GM23248 (cell line): ENCODE measurements at places on chromosomes 12 and 14. TPM values are rescaled to one million over a fixed set of nuclear protein-coding genes. Genes with fewer than 3 reads are reported as not detected.

PMEL gene
- total RNA-seq = 0.13 and 2.3 TPM in 2 replicates

GRCh38 chr14:104746071-104746545 lies 6.8 kb upstream of the SIVA1 start:
- H3K4me1 ChIP-seq = peaks cover 45% of the 10 kb centered on the region
- DNase-seq = no peak
- no peaks in the 10 kb centered on the region for H3K36me3 ChIP-seq
- H3K27ac ChIP-seq = peak overlapping the region; percentile 73

GRCh38 chr14:24130380-24130716 lies at the start of gene FITM1:
Gene FITM1, plus strand, starts transcription at chr14:24130659. Its CDS starts 905 bp downstream, at chr14:24131564.
- H3K36me3 ChIP-seq = no peaks in the 10 kb centered on the region
- no peaks in the 10 kb centered on the region; the same call in 1 of the 2 replicates for H3K4me1 ChIP-seq
- DNase-seq = no peak
- H3K4me3 ChIP-seq = no peak within 1 kb of the TSS
- H3K27ac ChIP-seq = no peak within 1 kb of the TSS

DNA sequence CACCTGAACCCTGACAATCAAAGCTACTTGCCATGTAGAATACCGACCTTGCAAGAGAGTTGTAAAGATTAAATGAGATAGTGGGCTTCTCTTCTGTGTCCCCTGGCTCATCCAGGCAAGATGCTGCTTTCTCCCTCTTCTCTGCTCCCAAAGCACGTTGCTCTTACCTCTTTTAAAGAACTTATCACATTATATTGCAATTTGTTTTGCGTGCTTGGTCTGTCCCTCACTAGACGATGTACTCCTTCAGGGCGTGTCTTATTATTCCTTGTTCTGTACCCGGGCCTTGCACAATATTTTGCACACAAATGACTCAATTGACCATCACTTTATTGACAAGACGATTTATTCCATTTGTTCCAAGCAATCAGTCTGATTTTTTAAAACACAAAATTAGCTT lies 3.3 kb downstream of the DCN start:
- peak overlapping the region; percentile 63 for H3K27ac ChIP-seq
- peaks cover 65% of the 10 kb centered on the region for H3K4me1 ChIP-seq
- DNase-seq = peak; percentile 70

REM2 gene
- 0.22 TPM in 1 of 2 replicates, not detected in the other for total RNA-seq

GRCh38 chr12:5396541-5396940 lies 35.4 kb upstream of the NTF3 start:
- DNase-seq = no peak
- H3K36me3 ChIP-seq = no peaks in the 10 kb centered on the region
- H3K27me3 ChIP-seq = peaks cover 4% of the 10 kb centered on the region
- no peak overlapping the region for H3K4me3 ChIP-seq
- no peaks in the 10 kb centered on the region for H3K4me1 ChIP-seq

SCN8A gene
- 12.9 and 13.8 TPM in 2 replicates for total RNA-seq

DNA sequence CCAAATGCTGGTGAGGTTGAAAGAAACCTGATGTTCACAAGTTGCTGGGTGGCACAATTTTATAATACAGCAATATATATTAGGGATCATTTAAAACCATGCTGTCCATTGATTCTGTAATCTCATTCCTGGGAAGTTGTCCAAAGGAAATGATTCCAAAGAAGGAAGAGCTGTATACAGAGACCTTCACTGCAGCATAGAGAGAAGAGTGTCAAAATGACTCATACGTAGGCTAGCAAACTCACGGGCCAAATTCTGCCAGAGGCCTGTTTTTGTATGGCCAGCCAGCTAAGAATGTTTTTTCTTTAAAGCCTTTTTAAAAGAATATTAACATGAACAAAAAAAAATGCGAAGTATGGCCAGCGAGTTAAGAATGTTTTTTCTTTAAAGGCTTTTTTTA lies 69.2 kb upstream of the MED13L start:
- peak; percentile 92 for DNase-seq
- no peaks in the 10 kb centered on the region for H3K36me3 ChIP-seq
- H3K4me1 ChIP-seq = peaks cover 14% of the 10 kb centered on the region
- H3K4me3 ChIP-seq = no peak overlapping the region
- H3K27ac ChIP-seq = peak overlapping the region; percentile 39; the same call in 1 of the 2 replicates

GRCh38 chr14:105941226-105942166 lies 415.1 kb downstream of the TMEM121 start:
- DNase-seq = no peak
- H3K27me3 ChIP-seq = no peaks in the 10 kb centered on the region
- no peaks in the 10 kb centered on the region for H3K36me3 ChIP-seq
- no peaks in the 10 kb centered on the region for H3K4me1 ChIP-seq
- no peak overlapping the region for H3K27ac ChIP-seq

DNA sequence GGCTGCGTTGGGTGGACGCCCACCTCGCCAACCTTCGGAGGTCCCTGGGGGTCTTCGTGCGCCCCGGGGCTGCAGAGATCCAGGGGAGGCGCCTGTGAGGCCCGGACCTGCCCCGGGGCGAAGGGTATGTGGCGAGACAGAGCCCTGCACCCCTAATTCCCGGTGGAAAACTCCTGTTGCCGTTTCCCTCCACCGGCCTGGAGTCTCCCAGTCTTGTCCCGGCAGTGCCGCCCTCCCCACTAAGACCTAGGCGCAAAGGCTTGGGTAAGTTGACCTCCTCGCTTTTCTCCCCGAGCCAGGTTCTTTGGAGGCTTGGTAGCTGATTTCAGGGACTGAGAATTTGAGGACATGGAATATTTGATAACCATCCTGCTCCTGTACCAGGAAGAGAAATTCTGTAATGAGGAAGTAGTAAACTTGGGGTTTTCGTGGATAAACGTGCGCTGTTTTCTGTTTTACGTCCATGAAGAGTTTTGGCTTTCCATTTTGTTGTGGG lies 530 bp downstream of the APAF1 start:
- no peaks in the 10 kb centered on the region for H3K27me3 ChIP-seq
- peaks cover 13% of the 10 kb centered on the region for H3K36me3 ChIP-seq
- H3K4me3 ChIP-seq = peak overlapping the region; percentile 86
- peaks cover 21% of the 10 kb centered on the region for H3K4me1 ChIP-seq
- DNase-seq = peak; percentile 48

- no peaks in the 10 kb centered on the region for H3K27me3 ChIP-seq
- H3K4me3 ChIP-seq = no peak overlapping the region
- no peaks in the 10 kb centered on the region for H3K36me3 ChIP-seq
- H3K27ac ChIP-seq = no peak overlapping the region
- H3K4me1 ChIP-seq = no peaks in the 10 kb centered on the region
These were observed 248.9 kb downstream of the CCER1 start for GRCh38 chr12:90706036-90706435.

SPX gene
- 0.63 and 1.2 TPM in 2 replicates for total RNA-seq
